Fibroblast of skin of back (primary cell): ENCODE measurements at places on chromosomes 4 and X.

GRCh38 chr4:182884040-182884439, 33.1 kb downstream of the DCTD start:
- no peak for DNase-seq

DNA sequence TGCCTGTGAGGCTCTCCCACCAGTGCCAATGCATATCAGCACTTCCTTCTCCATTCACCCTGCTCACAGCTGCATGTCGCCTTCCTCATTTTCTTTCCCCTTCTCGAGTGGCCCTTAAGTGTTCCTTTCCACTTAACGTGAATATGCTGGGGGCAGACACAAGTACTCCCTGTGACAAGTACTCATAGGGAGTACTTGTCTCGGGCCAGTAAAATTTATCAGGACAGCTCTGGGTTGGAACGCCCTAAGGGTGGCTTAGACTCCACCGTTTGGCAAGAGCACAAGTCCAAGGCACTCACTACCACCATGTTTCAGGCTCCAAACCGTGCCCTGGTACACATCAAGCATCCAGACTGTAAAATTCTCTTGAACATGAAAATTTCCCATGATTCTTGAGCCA, 3.9 kb upstream of the LDOC1 start:
- no peak for DNase-seq

GRCh38 chr4:99305638-99306400, 15.0 kb upstream of the ADH1A start:
- no peak for DNase-seq

DNA sequence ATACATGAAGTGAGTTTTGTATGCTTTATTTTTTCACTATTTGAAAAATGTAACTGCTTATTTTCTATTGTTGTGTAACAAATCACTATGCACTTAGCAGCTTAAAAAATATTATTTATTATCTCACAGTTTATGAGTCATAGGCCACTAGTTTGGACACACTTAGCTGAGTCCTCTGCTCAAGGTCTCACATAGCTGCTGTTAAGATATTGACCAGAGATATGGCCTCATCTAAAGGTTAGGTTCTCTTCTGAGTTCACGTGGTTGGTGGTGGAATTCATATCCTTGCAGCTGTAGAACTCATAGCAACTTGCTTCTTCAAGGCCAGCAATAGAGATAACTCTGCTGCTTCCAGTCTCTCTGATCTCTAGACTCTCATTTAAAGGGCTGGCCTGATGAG, 534.4 kb downstream of the SPRY1 start:
- DNase-seq, result peak; percentile 14

DNA sequence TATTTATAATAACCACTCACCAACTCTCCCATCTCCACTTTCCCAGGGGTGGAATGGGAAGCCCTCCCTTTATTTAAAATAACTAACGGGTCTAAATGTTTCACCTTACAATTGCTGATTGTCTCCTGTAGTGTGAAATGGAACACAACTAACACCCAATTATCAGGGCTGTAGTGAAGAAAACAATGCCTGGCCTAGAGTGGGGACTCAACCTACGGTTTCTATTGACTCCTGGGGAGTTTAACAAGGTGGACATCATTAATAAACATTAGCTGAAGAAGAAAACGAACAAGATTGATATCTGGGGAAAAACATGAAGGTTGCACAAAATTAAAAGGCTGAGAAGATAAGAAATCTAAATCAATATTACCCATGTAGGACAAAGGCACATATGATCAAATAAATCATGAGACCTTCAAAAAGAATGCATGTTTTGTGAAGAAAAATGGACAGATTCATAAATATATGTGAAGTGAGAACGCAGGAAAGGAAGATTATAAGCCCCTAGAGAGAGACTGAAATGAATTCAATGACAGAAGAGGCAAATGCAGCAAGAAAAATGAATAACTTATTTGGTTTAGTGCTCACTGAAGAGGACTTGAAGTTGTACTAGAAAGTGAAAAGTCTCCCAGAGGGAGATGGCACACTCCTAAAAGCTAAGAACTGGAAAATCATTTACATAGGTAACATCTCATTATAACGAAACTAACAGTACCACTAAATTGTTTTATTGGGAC, 593.0 kb upstream of the AADAT start:
- no peak for DNase-seq
